HAP-1 (cell line): ENCODE measurements at places on chromosomes 11 and 22.

- peak; percentile 72 for DNase-seq
Measured at GRCh38 chr22:26330971-26331625, 98.0 kb upstream of the ASPHD2 start.

- DNase-seq = peak; percentile 11
Measured at GRCh38 chr11:122330279-122330965, 214.4 kb upstream of the BLID start.

- no peak for DNase-seq
Measured at GRCh38 chr11:133678191-133678590, 145.9 kb upstream of the OPCML start.

GRCh38 chr11:83070044-83070701, 1.5 kb downstream of the RAB30 start:
- peak; percentile 76 for DNase-seq

DNA sequence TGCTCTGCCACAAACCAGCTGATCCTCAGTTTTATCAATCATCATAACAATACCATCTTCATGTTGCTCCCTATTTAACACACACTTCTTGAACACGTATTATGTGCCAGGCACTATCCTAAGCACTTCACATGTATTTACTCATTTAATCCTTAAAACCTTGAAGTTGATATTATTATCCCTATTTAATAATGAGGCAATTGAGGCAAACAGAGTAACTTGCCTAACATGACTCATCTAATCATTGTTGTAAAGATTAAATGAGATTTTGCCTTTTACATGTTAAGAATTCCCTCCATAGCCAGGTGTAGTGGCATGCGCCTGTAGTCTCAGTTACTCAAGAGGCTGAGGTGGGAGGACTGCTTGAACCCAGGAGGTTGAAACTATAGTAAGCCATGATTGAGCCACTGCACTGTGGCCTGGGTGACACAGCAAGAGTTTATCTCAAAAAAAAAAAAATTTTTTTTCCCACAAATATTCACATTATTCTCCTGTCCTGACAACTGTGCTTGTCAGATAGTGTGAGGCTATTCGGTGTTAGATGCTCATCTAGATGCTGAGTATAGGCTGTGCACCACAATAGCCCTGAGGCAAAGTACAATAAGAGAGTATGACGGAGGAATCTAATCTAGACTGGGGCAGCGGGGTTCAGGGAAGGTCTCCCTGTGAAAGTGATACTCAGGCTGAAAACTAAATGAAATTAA, 13.4 kb downstream of the CKAP5 start:
- DNase-seq = no peak

DNA sequence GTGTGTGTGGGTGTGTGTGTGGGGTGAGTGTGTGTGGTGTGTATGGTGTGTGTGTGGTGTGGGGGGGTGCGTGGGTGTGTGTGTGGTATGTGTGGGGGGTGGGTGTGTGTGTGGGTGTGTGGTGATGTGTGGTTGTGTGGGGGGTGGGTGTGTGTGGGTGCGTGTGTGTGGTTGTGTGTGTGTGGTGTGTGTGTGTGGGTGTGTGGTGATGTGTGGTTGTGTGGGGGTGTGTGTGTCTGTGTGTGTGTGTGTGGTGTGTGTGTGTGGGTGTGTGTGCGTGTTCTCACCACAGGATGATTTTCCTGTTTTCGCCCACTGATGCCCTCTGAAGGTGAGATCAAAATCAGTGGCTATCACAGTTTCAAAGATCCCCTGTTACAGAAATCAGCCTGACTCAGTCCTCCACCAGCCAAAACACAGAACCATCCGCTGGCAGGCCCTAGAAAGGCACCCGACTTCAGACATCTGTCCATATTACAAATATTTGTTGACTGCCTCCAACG, 24.7 kb downstream of the CPT1A start:
- no peak for DNase-seq

GRCh38 chr11:6812390-6813005, 13.0 kb upstream of the OR6A2 start:
- peak; percentile 34 for DNase-seq

- DNase-seq = no peak
Measured at GRCh38 chr11:76269247-76269646, 62.9 kb upstream of the WNT11 start.

DNA sequence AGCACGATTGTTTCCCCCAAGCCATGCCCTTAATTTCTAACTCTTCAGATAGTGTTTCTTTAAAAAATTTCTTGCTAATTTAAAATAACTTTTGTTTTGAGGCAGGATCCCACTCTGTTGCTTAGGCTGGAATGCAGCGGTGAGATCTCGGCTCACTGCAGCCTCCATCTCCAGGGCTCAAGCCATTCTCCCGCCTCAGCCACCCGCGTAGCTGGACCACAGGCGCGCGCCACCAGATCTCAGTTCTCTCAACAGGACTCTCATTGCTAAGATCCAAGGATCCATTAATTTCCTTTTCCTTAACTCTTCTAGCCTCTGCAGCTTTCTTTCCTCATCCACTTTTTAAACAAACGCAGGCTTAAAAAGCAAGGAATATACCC, 327 bp upstream of the MED17 start:
- DNase-seq = no peak

- DNase-seq = peak; percentile 84
Measured at GRCh38 chr11:93089474-93090102, 108.2 kb downstream of the SLC36A4 start.

GRCh38 chr22:33051960-33052839, 6.0 kb downstream of the SYN3 start:
- peak; percentile 42 for DNase-seq

DNA sequence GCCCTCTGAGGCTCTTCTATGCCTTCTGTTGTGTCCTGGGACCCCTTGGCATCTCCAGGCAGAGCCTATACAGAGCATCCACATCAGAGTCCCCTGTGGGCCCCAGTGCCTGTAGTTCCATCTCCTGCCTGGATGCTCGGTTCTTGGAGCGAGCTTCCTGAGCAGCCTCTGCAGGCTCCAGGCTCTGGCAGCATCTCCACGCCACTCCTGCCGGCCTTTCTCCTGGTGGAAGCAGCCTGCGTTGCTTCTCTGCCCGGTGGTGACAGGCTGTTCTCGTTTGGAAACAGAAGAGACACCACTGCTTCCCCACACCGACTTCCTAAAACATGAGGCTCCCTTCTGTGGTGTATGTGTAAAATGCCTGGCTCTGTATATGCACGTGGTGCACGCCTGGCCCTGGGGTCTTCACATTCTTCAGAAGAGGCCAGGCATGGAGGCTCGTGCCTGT, 52.8 kb downstream of the BCR start:
- no peak for DNase-seq

- no peak for DNase-seq
Measured at GRCh38 chr11:113497066-113497910, 22.1 kb upstream of the DRD2 start.

DNA sequence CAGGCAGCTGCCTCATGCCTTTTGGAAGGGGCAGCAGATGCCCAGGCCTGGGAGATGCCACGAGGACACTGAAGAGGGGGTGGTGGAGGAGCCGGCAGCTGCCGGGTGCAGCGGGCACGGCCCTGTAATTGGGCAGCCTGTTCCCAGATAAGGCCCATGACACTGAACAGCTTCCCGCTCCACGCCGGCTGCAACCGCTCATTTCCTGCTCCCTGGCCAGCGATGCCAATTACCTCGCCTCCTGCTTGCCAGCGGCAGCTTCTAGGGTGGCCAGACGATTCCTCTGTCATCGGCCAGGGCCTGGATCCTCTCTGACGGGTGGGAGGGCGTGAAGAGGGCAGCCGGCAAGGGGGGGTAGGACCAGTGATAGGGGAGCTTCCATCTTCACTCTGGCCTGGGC, 22.8 kb downstream of the FLRT1 start:
- DNase-seq = no peak

GRCh38 chr11:120649316-120649715, 137.8 kb downstream of the GRIK4 start:
- no peak for DNase-seq

- DNase-seq = no peak
Measured at GRCh38 chr11:120807414-120808150, 216.3 kb upstream of the TBCEL start.

GRCh38 chr22:49627217-49628181, 200.2 kb downstream of the BRD1 start:
- no peak for DNase-seq

GRCh38 chr11:93005239-93005638, 35.8 kb downstream of the MTNR1B start:
- no peak for DNase-seq

DNA sequence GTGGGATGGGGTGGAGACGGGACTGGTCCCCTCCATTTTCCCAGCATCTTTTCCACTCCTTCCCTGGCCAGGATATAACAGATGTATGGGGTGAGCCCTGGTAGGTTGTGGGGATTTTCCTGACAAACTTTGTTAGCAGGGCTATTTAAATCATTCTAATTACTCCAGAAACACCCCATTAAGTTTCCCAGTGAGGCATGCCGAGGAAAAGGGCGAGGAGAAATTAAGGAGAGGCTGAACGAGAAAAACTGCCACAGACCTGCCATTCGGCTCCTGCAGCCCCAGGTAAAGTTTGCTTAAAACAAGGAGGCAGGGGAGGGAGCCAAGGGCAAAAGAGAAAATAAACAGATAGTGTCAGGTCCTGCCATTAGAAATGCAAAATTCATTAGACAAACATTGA, 428.2 kb downstream of the BUD13 start:
- DNase-seq = no peak

DNA sequence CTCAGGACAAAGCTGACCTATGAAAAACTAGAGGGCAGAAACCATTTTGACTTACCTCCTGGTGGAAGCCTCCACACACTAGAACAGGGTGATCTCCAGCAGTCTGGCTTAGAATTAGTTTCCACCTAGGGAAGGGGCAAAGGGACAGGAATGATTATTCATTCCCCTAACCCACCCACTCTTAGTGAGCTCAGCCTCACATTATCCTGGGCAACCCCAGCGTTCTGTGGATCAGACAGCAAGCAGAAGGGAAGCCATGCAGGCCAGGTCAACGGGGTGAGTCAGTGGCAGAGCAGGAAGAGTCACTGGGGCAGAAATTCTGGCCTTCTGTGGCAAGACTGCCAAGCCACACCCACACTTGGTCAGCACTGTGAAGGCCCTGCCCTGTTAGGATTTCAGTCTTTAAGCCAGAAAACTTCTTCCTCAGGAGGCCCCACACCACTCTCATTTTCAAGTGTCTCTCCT, 10.5 kb downstream of the NUMA1 start:
- DNase-seq = no peak

DNA sequence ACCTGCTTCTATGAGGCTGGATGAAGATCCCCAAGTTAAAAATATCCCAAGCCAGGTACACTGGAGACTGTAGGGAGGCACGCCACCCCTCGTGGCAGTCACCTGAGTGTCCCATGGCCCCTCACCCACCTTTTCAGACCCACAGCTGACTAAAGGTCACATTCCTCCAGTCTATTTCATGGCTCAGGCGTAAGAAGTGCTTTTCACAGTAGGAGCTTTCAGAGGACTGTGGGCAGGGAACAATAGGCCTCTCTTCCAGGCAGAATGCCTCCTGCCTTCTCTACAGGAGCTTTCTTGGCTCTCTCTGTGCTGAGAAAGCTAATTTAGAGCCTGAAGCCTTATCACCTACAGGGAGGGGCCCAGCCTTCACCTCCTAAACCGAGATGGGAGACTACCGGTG, 73.8 kb downstream of the C11orf58 start:
- DNase-seq = no peak

DNA sequence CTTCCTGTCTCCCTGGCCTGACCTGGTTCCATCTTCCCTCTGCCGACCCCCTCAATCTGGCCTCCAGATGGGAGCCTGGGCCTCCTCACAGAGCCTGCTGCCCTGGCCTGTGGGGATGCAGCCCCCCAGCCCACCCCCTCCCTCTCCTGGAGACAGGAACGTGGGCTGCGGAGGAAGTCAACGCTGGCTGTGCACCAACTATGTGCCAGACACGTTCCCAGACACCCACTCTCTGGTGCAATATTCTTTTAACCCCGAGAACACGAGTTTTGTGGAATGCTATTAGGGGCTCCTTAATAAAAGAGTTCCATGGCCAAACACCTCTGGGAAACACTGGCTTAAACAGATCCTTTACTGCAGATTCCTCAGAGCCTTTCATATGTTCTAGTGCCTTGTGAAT, 15.9 kb downstream of the WNT11 start:
- no peak for DNase-seq

DNA sequence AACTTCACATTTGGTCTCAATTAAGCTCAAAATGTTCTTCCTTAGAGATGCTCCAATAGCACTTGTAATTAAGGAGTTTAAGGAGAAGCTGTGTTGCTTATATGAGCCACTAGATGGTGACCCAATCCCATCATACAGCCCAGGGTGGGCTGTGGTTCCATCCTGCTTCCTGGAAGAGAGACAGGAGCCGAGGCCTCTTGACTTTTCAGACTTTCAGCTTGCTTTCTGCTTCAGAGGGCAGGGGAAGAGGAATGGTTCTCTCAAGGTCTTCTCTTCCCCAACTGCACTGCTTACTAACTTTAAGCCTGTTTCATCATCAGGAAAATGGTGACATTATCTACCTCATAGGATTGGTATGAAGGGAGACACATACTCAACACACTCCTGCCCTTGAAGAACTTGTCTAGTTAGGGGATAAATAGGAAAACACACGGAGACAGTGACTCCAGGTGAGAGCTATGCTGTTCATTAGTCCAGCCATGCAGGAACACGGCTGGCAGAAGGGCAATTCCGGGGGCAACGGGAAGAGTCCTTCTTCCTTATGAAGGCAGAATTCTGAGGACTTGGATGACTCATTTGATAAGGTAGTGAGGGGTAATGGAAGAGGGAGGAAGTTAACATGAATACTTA, 20.1 kb downstream of the TMEM218 start:
- peak; percentile 79 for DNase-seq

DNA sequence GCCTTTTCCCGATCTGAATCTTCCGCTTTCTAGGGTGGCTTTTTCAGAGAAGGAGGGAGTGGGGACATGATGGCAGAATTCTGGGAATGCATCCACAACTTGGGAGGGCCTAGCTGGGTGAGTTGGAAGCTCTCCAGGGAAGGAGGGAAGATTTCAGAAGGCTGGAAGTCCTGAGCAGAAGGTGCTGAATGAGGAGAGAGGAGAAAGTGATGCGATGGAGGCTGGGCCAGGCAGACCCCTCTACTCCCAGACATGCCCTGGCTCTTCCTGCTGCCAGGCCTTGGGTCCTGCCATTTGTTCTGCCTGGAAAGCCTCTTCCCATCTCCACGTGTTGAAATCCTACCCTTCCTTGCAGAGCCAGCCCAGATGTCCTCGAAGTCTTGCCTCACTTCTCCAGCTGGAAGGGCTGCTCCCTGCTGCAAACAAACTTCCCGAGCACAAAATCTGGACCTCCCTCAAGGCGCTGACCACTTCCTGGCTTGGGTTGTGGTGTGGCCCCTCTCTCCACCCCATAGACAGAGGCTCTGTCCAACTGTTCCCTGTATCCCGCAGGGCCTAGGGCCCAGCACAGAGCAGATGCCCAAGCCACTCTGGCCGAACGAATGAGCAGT, 16.8 kb downstream of the LRRC32 start:
- DNase-seq = no peak

DNA sequence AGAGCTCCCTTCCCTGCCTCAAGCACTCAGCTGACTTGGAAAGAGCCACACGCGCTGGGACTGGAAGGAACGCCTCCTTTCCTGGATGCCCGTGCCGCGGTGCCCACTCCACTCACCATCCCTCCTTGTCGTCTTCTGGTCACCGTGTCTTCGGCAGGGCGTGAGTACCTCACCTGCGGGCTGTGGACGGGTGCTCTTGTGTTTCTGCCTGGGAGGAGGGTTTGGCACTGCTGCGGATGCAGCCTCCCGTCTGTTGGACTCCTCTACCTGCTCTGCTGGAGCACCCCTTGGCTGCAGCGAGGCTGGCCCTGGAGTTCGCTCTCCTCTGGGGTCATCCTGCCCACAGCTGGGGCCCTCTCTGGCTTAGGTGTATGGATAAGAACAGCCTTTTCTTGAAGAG, 612.7 kb downstream of the BRD1 start:
- DNase-seq = peak; percentile 1
